ENCODE measurements at places on chromosomes 4 and X.

- no peak for DNase-seq
Measured at GRCh38 chr4:113682730-113683537, 78.6 kb downstream of the CAMK2D start.

GRCh38 chrX:48451708-48452107, 18.4 kb downstream of the SLC38A5 start:
- no peak for DNase-seq

GRCh38 chr4:95358421-95358820, 190.4 kb downstream of the UNC5C start:
- DNase-seq, result no peak

GRCh38 chr4:166012129-166013030, 139.3 kb downstream of the TLL1 start:
- no peak for DNase-seq

DNA sequence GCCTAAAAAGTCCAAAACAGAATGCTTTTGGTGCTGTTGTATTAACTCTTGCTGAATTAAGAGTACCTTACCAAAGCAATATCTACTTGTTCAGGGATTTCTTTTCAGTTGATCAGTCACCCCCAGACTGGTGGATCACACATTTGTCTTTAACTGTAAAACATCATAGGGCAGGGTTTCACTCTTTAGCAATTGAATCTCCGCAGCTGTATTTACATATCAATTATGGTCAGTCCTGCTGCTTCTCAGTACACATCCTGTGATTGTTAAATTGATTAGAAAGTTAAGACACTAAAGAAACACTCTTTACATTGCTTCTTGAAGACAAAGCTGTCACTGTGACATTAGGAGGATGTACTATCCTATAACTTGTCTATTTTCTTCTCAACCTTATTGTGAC, 277.1 kb upstream of the ADGRL3 start:
- no peak for DNase-seq

DNA sequence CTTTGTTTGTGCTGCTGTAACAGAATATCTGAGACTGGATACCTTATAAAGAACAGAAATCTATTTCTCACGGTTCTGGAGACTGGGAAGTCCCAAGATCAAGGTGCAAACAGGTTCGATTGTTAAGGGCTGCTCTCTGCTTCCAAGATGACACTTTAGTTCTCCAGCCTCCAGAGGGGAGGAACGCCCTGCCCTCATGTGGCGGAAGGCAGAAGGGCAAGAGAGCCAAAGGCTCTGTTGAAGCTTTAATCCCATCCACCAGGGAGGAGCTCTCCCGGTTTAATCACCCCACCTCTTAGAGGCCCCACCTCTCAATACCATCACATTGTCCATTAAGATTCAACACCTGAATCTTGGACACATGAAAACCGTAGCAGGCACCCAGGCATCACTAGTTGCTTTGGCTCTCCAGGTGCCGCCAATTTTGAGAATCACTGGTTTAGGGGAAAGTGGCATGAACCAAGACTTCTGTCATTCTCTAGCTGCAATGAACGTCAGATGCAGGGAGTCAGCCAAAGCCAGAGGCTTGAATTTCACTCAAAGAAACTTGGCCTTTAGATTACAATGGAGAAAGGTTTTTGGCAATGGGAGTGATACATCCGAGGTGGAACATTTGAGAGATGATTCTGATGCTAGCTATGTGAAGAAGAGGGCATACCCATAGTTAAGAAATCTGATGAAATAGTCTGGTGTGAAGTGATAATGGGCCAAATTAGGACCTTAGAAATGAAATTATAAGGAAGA, 15.7 kb downstream of the FHL1 start:
- DNase-seq, result no peak

DNA sequence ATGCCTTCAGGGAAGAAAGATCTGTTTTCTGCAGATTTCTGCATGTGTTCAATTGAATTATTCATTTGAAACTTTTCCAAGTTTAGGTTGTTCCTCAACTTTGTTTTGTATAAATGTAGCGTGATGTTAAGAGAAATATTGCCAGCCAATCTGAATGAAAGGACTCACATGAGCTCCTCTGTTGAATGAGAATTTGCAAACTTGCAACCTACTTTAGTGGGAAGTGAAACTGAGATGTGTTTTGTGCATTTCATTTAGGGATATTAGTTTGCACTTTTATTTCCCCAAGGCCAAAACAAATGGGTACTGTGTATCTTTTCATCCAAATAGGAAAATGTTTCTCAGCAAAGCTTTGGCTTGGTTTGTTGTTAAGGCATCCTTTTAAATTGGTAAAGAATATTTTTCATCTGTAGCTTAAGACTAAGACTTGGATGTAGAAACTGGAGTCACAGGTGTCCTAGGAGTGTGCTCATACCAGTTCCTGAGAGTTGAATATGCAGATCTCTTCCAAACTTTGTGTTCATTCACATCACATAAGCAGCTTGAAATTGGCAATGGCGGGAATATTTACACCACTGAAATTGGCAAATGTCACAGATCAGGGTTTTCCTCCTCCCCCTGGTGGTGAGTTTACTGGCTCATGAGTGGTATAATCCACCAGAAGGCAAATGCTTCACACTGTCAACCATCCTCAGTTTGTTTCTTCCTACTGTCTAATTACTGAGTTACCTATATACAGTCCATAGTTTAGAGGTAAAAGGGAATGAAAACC, 193.6 kb upstream of the BANK1 start:
- DNase-seq, result no peak

DNA sequence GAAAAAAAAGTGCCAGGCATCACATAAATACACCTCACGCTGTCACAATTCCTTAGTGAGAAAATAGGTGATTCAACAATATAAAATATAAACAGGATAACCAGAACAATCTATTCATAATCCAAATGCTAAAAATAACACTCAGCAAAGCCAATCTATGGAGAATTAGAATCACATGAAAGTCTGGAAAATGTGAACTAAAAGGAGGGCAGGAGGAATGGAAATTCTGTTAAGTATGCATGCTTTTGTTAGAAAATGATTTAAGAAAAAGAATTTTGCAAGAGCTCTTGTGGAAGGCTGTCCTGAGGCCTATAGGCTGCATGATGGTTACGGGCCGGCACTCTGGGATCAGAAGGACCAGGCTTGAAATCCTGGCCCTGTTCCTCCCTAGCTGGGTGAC, 70.6 kb upstream of the PROM1 start:
- DNase-seq, result no peak

- DNase-seq, result no peak
Measured at GRCh38 chrX:44897539-44897938, 24.6 kb downstream of the KDM6A start.

DNA sequence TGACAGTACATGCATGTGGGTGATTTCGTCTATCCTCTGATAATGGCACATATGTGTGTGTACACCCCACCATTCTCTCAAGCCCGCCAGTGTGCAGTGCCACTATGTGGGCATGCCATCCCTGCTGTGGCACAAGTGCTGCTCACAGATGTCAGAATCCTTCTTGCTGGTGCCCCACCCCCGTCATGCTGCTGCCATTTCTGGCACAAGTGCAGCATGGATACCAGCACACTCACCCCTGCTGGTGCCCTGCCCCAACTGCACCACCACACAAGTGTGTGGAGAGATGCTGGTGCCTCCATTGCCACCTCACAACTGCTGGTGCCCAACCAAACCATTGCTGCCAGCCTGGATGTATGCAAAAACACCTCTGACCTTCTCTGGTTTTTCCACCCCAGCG, 1133.8 kb downstream of the TECRL start:
- no peak for DNase-seq

- no peak for DNase-seq
Measured at GRCh38 chr4:6889101-6889735, 20.4 kb upstream of the TBC1D14 start.

DNA sequence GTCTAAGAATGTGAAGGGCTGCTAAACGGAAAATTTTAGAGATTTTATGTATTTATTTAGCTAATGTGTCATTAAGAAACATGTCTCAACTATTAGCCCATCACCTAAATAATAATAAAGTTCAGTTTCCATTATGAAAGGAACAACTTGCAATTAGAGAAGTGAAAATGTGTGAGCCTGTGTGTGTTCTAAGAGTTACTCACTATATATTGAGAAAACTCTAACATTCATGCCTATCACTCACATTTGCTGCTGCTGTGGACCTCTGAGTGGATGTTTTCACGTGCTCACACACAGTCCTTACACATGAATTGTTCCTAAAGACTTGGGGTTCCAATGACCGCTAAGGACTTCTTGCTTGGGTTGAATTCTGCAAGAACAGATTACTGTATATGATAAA, 364.0 kb downstream of the TMA16 start:
- DNase-seq, result no peak

DNA sequence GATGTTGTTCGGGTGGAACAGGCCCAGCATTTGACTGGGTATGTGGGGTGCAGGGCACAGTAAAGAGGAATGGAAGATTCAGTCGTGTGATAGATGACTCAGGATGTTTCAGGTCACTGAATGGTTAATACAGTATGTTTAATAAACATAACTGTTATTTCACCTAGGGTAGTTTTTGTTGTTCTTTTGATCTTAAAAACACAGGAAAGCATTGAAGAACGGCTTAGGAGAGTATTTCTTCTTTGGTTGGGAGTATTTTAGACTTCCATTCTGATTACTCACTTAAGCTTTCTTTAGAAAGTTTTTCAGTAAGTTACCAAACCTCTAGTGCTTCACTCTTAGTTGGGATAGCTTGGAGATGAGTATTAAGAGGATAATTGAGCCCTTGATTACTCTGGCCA, 62.3 kb downstream of the STAG2 start:
- no peak for DNase-seq

DNA sequence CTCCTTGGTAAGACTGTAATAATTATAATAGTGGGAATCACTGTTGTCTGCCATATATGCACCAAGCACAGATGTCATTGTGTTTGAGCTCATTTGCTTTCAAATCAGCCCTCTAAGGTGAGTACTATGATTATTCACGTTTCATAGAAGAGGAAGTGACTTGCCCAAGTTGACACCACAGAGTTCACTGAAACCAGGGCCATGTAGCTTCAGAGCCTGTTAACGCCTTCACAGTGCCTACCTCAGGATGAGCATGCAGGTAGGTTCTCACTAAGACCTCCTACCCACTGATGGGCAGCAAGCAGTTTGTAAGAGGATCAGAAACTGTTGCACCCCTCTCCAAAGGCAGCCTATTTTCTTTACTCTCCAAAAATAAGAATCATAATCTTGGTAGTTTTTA, 27.4 kb downstream of the TMPRSS11A start:
- DNase-seq, result no peak

DNA sequence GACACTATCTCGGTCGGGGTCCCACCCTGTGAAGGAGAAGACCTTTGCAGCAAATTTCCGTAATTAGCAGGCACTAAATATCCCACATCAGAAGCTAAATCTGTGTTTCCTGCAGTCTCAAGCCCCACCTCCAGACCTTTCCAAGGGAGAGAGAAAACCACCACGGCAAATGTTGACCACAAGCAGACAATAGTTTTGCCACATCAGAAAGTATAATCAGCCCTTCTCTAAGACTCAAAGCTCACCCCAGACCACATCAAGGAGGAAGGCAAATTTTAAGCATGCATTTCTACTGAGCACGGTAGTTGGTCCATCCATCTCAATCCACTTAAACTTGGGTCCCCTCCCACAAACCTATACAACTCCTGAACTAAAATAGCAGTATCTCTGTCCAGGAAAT, 398.5 kb downstream of the GPM6A start:
- DNase-seq, result no peak

- peak; percentile 31 for DNase-seq
Measured at GRCh38 chrX:9530848-9531274, 66.0 kb downstream of the TBL1X start.

DNA sequence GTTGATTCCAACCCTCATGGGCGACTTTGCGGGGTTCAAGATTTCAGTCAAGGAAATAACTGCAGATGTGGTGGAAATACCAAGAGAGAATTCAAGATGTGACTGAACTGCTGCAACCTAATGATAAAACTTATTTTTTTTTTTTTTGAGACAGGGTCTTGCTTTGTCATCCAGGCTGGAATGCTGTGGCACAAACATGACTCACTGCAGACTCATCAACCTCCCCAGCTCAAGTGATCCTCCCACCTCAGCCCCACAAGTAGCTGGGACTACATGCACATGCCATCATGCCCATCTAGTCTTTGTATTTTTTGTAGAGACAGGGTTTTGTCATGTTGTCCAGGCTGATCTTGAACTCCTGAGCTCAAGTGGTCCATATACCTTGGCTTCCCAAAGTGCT, 19.5 kb upstream of the WDFY3 start:
- DNase-seq, result peak; percentile 25

GRCh38 chr4:188778905-188779304, 639.7 kb downstream of the TRIML1 start:
- no peak for DNase-seq

GRCh38 chr4:38514465-38515146, 149.4 kb upstream of the KLF3 start:
- DNase-seq, result no peak

- no peak for DNase-seq
Measured at GRCh38 chrX:133918361-133918771, 67.0 kb downstream of the GPC3 start.

DNA sequence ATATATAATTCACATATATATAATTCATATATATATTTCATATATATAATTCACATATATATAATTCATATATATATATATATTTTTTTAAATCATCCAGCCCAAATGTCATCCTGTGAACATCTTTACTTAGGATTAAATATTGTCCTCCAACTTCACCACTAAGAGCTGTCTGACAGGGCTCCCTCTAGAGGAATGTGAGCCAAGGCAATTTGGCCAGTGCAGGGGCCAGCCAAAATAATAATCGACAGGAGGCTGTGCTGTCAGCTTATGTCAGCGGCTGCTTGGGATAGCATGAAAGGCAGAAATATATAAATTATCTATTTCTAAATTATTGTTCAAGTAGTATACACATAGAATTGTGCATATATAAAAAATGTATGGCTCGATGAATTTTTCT, 29.5 kb downstream of the EGFL6 start:
- no peak for DNase-seq
